ENCODE measurements at places on chromosomes 6 and 20.

GRCh38 chr6:34317882-34318498 is 69.2 kb upstream of the SMIM29 start:
- DNase-seq = no peak

DNA sequence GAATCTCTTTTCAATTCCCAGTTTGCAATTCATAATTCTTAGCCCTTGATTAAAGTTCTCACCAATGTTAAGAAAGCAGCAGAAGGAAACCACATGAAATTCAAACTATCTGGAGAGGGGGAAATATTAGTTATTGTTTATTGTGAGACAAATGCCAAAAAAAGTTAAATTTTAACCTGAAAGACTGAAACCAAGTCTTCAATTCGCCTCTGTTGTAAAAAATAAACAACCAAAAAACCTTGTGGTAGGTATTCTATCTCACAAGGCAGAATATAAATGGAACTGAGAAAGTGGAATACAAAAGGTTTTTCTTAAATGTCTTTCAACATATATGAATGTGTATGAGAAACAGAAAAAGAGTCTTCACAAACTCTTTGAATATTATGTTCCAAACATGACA is 24.8 kb downstream of the TMX4 start:
- no peak for DNase-seq

DNA sequence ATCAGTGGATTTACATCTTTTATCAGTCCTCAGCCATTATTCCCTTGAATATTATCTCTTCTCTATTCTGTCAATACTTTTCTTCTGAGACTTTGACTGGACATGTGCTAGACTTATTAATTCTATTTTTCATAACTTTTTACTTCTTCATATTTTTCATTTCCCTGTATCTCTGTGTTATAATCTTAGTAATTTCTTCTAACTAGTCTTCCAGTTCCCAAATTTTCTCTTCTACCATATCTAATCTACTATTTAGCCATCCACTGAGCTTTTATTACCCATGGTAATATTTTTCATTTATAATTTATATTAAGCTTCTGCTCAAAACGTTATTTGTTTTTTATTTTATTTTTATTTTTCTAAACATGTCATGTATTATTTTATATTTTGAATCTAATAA is 13.1 kb upstream of the FNDC1 start:
- no peak for DNase-seq

DNA sequence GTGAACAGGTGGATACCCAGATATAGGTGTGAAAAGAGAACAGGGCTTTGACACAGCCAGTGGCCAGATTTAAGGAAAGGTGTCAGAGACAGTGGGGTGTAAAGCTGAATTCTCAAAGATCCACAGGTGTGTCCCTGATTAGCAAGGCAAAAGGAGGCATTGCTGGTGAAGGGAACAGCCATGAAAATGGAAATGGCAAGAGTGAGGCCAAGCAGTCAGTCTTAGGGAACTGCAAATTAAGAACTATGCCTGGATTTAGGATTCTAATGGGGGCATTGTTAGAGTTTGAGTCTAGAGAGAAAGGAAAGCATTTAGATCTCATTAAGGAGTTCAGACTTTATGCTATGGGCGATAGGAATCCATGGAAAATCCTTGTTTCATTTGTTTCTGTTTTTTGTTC is 789.2 kb downstream of the MAFB start:
- DNase-seq = no peak

- DNase-seq = no peak
Observed at GRCh38 chr6:20853828-20854227, 319.6 kb downstream of the CDKAL1 start.

DNA sequence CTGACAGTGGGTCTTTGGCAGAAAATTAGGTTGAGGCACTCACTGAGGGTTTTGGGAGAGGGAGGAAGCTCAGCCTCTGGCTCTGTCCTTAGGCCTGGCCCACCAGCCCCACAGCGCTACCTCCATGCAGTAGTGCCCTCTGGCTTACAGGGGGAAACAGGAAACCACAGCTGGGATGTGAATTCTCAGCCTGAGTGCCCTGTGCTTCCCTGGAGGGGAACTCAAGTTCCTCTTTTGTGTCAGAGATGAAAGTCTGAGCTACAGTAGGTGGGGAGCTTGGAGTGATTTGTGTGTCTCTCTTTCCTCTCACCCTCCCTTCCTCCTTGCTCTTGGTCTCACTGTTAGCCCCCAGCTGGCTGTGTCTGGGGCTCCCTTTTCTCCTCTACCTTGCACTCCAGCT is 48.2 kb upstream of the BLCAP start:
- no peak for DNase-seq

GRCh38 chr20:34210271-34210670 is 31.0 kb upstream of the ASIP start:
- no peak for DNase-seq

DNA sequence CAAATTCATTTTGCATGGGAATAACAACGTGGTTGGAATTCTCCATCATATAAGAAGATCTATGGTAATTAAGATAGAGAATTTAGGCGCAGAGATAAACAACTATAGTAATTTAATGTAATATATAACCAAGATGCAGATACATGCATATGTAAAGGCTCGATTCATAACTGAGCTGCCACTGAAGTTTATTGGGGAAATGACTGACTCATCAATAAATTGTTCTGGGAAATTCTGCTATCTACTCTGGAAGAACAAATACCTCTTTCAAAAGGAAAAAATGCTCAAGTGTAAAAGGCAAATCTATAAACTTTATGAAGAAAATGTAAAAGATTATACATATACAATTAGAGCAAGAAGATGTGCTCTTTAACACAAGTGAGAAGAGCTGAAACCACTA is 596.4 kb downstream of the MMUT start:
- DNase-seq = no peak

- DNase-seq = no peak
Observed at GRCh38 chr6:81608776-81609175, 143.7 kb downstream of the TENT5A start.
